ENCODE measurements at places on chromosomes 11 and 22. TPM values are rescaled to one million over a fixed set of nuclear protein-coding genes. Genes with fewer than 3 reads are reported as not detected.

Gene HPS4
- 31.3 TPM for polyA plus RNA-seq

Gene CHRNA10
- 3.0 TPM for polyA plus RNA-seq

Gene RIC3
- 23.0 TPM for polyA plus RNA-seq

Gene MCAM
- 49.2 TPM for polyA plus RNA-seq

DNA sequence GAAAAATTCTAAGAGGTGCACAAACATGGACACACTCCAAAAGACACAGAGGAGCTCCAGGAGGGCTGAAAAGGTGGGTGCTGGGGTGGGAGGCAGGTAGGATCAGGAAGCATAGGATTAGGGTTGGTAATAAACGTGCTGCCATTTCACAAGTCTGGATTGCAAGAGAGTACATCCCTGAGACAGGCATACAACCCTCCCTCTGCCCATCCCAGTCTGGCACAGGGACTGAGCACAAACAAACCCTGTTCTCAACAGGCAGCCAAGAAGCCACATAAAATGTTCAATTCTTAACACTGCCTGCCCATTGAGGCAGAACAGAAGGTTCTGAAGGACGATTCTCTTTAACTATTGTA lies 18.5 kb downstream of the SLC35F2 start:
- no peak for DNase-seq

GRCh38 chr11:44136176-44136945 lies 40.9 kb downstream of the EXT2 start:
- DNase-seq: no peak

DNA sequence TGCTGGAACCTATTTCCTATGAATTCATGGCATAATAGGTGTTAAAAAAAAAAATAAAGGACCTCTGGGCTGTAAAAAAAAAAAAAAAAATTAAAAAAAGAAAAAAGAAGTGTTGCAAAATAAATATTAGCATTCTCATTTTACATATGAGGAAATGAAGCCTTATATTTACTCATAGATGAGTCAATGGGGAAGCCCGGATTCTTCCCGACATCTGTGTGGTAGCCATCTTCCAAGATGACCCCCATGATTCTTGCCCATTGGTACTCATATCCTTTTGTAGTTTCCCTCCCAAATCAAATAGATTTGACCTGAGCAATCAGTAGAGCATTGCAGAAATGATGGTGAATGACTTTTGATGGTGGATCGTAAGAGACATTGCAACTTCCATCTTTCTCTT lies 3.0 kb upstream of the SWAP70 start:
- DNase-seq: no peak

- DNase-seq: no peak
Observed at GRCh38 chr22:23754220-23754919, at the start of gene VPREB3. VPREB3 (minus strand) TSS chr22:23754425; CDS start chr22:23754363, 62 bp downstream.

DNA sequence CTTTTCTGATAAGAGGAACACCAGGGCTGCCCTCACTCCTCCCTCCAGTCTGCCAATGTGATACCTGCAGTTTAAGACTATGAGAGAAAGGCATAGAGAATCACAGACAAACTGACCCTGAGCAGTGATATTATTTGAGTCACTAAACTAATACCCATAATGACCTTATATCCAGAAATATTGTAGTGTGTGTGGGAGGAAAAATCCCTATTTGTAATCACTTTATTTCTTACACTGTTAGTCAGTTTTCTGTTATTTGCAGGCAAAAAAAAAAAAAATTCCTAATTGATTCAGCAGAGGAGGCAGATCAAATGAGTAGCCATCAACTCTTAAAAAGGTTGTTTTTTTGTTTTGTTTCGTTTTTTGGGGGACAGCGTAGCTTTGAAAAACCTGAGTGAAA lies 82.5 kb downstream of the MAML2 start:
- no peak for DNase-seq

GRCh38 chr11:91536366-91536765 lies 688.3 kb upstream of the FAT3 start:
- DNase-seq: no peak

DNA sequence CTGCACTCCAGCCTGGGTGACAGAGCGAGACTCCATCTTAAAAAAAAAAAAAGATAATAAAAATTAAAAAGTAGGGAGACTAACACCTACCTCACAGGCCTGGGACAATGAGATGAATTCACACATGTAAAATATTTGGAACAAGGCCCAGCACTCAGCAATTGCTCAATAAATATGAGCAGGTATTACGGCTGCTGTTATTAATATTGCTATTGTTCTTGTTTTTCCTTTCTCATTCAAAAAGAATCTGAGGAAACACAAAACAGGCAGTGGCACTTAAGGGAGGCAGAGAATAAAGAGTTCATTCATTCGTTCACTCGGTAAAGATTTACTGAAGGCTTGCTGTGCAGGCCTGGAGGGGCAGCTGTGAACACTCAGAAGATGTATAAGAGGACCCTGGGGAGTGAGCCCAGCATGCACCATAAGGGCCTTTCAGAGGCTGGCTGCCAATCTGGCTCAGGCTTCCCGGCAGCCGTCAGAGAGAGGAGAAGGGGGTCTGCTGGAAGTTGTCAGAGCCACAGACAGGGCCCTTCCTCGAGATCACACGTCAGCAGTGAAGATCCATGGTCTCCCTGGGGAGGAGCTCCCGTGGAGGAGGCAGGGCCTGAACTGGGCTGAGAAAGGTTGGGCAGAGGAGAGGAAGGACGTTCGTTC lies 51.6 kb upstream of the TCF20 start:
- DNase-seq: no peak

DNA sequence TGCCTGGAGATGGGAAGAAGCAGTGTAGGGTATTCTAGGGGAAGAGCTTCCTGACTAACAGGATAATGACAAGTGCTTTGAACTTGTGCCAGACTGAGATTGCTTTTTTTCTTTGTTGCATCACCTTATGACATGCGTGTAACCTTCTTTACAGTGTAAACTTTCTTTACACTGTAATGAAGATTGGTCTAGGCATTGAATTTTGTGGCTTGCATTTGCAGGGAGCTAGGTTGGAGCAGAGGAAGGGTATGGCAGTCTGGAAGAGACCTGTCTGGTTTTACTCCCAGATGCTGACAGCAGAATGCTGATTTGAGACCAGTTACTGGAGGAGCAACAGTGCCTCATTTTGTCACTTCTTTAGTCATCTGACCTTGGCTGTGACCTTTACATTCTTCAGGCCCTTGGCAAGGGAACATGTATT lies 5.6 kb downstream of the DDB2 start:
- DNase-seq: no peak

- no peak for DNase-seq
Observed at GRCh38 chr11:116885951-116886655, 48.7 kb upstream of the APOA1 start.

DNA sequence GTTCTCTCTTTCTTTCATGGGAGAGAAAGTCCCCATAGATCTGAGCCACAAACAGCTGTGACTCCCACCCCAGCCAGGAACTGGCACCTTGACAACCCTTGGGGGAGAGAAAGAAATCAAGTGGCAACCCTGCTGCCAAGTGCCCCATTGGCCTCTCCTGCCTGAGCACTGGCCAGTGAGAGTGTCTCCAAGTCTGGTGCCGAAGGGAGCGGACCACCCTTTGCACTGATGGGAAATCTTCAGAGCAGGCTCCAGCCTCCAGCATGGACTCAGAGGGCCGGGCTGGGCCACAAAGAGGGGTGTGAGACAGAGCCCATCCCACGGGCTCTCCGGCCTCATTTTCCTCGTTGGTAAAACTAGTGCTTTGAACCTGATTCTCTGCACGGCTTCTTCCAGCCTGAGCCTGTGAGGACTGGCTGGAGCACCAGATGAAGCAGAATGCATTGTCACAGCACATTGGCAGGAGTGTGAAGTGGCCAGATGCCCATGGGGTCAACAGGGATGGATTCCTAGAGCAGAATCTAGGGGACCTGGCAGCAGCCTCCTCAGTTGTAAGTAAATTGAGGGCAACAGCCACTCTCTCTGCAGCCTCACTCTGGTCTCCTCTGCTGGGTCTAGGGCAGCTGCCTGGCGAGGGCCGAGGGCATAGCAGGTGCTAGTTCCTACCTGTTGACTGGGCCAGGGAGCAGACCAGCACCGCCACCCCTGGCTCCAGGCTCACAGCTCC lies 81.4 kb downstream of the TRIM29 start:
- DNase-seq: no peak

DNA sequence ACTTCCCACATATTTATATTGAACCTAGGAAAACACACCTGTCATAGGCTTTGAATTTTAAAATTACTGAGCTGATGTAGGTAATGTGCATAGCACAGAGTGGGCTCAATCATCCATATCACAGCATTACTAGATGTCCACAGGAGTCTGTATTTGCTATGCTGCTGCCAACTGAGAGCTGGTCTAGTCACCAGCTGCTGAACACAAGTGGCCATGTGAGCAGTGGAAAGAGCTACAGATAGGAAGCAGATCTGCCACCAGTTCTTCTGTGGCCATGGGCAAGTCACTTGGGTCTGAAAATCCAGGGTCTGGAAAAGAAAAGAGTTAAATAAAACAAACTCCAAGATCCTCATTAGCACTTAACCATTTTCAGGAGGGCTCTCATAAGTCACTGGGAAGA lies 91.8 kb downstream of the APIP start:
- no peak for DNase-seq

Measured in renal cortex interstitium (tissue), 15 donors.